Retina (tissue), 1 donor: ENCODE measurements at places on chromosomes 11 and 22.
A peak's percentile ranks its signal among the peaks of the same experiment; 100 is the strongest.

DNA sequence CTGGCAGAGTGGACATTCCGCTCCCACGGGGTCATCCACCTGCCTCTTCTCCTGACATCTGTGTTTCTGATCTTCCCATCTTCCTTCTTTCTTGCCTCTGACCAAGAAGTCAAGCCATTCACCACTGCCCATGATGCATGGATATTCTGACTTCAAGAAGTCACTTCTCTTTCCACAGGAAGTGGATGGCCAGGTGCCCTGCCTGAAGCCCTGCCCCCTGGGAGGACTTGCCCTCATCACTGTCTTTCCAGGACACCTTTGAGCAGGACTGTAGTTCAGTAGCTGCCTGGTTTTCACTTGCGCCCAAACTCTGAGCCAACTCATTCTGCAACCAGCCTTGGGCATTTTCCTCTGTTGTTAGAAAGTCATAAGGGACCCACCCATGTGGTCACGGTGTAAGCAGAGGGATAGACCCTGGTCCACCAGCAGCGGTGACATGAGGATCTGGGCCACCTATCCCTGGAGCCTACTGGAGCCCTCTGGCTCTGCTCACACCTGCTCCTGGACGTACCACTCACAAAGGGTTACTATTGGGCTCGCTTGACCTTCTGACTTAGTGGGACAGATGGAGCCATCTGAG, 6.9 kb downstream of the CYTH4 start:
- no peak for DNase-seq

- no peak for DNase-seq
Measured at GRCh38 chr22:44671742-44672141, 30.3 kb upstream of the PRR5 start.

DNA sequence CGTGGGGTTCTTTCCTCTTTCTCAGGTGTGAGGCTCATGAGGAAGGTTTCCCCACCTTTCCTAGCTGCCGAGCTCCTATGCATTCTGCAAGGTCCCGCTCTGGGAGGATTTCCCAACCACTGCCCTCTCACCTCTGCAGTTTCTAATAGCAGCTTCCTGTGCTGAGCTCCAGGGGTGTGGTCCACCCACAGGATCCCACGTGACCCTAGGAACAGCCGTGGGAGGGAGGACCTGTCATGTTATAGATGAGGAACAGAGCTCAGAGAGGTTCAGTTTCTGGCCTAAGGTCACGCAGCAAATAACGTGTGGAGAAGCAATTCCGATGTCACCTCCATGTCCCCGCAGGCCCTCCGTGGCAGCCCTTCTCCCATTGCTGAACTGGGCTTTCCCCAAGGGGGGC, 38.5 kb downstream of the FLRT1 start:
- DNase-seq: no peak

GRCh38 chr11:1784761-1785650, 21.3 kb upstream of the CTSD start:
- no peak for DNase-seq

GRCh38 chr22:30892731-30893221, 75.8 kb downstream of the MORC2 start:
- DNase-seq: no peak

DNA sequence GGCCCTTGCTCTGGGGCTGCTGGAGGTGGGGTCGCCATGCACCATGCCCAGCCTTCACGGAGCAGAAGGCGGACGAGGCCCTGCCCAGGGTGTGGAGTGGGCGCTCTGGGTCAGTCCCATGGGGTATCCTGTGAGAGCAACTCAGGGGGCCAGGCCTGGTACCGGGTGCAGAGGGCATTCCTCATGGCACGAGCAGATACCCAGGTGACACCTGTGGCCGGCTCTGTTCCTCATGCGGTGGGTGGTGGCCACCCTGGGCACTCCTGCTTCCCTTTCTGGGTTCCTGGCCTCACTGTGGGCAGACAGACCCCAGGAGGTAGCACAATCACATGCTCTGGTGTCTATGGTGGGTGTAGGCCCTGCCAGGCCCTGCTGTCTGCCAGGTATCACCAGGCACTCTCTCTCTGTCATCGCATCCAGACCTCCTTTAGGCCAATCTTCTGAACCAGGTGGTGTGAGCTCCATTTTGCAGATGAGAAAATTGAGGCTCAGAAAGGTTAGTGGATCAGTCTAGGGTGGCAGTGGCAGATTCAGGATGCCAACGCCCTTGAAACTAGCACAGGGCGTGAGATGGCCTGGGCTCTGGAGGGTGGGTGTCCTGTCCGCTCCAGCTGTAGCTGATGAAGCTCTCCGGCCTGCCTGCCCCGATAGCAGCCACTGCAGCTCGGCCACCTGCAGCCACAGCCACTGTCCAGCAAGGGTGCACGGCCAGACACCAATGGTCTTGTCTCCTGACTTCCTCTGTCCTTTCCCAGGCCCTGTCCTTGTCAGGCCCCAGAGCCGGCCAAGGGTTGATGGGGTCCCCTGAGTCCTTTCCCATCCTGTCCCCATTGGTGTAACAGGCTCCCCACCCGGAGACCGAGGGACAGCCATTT, 15.1 kb downstream of the DGKZ start:
- DNase-seq: no peak

DNA sequence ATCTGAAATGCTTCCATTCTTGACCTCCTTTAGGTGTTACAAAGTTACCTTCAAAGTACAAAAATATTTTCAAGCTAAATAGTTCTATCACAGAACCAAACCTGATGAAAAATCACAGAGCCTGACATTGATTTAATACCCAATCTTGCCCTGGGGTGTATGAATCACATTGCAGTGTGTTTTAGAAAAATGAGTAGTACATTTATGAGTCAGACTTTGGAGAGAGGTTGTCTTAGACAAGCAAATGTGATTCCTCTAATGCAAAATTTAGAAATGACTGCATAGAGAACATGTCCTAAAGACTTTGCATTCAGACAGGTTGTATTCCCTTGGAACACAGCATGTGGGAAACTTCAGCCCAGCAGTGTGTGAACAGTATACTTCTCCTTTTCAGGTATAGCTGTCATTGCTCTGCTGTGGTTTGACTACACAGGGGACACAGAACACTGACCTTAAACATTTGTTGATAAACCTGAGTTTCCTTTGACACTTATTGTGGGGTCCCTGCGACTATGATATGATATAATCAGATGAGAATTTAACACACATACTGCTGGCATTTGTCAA, 972.1 kb downstream of the JRKL start:
- no peak for DNase-seq

- peak; percentile 78 for DNase-seq
Measured at GRCh38 chr11:95337175-95337957, 106.4 kb upstream of the SESN3 start.

GRCh38 chr11:64762277-64762673, 2.5 kb upstream of the PYGM start:
- peak; percentile 26 for DNase-seq

DNA sequence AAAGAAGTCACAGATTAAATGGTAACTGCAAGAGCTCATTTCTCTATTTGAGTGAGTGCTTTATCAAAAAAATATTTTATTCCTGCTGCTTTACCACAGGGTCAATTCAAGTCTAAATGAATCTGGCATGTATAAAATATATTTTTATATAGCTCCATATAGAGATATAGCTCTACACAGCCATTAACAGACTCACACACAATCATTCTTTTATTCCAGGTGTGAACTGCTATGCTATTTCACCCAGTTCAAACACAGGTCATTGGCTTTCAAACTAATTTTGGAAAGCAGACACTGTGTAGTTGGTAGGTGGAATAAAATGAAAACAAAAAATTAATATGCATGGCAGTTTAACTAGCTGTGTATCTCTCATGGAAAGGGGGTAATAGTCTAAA, 63.1 kb downstream of the MAML2 start:
- no peak for DNase-seq

DNA sequence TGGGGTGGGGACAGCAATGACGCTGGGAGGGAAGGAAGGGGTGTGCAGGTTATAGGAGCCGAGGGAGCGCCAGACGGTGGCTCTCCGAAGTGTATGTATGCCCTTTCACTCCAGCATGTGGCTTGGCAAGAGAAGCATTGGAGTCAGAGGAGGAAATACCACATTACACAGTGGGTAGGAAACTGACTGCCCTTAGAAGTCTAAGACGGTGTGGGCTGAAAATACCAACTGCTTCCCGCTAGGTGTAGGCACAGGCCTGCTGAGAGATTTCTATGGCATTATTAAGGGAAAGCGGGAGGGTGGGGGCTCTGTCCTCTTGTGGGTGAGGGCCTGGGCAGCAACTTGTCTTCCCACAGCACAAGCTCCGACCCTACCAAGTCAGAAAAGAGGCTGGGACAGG, 44.7 kb downstream of the CACNG2 start:
- no peak for DNase-seq

- peak; percentile 66 for DNase-seq
Measured at GRCh38 chr11:8813658-8814057, 97.3 kb upstream of the AKIP1 start.

DNA sequence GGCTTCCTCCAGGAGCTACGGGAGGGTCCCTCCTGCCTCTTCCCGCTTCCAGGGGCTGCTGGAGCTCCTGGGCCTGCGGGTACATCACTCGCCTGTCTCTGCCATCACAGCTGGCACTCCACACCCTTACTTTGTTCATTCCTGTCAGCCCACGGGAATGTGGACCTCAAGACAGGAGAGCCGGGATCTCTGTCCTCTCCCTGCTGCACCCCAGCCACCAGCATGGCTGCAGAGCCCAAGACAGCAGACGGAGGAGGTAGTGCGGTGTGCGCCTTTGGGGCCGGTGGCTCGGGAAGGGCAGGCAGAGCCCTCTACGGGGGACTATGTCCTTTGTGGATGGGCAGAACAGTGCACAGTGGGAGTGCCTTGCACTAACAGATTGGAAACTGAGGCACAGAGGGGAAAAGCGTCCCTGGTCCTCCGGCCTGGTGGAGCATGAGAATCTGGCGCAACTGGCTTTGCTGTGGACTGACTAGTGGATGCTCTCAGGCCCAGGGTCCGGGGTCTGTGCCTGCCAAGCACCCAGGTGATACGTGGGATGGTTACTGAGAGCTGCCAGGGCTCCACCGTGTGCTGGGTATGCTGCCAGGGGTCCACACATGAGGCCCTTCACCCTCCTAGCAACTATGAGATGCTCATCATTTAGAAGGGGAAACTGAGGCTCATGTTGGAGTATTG, 47.3 kb downstream of the IGF2 start:
- no peak for DNase-seq

DNA sequence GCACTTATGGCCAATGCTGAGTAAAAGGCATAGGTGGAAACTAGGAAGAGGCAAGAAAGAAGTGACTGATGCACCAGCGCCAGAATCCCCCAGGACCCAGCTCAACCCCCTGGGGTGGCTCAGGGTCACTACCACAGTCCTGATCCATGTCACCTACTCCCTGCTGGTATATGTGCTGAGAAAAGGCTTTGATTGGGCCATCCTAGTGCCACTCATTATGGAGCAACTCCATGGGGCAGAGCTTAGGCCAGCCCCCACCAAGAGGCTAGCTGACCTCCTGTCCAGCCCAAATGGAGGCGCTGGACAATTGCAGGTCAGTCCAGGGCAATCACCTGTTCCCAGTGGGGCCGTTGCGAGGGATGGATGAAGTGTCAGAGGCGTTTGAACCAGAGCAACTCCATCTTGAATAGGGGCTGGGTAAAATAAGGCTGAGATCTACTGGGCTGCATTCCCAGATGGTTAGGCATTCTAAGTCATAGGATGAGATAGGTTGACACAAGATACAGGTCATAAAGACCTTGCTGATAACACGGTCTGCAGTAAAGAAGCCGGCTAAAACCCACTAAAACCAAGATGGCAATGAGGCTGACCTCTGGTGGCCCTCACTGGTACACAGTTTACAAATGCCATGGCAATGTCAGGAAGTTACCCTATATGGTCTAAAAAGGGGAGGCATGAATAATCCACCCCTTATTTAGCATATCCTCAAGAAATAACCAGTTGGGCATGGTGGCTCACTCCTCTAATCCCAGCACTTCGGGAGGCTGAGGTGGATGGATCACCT, 20.6 kb upstream of the DAGLA start:
- no peak for DNase-seq

DNA sequence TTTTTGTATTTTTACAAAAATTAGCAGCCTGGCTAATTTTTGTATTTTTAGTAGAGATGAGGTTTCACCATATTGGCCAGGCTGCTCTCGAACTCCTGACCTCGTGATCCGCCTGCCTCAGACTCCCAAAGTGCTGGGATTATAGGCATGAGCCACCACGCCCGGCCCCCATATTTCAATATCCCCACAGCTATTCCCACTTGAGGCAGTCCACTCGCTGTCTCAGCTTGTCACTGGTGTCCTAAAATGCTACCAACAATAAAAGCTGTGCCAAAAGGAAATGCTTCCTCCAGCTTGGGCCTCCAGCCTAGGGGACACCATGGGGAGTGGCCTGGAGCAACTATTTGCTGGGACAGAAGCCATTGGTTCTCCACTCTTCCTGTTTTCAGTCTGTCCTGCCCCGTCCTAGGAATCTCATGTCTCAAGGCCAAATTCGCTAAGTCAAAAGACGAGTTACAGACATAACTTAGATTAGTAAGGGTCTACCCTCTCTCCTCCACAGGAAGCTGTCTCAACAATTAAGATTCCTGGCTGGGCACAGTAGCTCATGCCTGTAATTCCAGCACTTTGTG, 7.3 kb upstream of the SPINDOC start:
- no peak for DNase-seq

DNA sequence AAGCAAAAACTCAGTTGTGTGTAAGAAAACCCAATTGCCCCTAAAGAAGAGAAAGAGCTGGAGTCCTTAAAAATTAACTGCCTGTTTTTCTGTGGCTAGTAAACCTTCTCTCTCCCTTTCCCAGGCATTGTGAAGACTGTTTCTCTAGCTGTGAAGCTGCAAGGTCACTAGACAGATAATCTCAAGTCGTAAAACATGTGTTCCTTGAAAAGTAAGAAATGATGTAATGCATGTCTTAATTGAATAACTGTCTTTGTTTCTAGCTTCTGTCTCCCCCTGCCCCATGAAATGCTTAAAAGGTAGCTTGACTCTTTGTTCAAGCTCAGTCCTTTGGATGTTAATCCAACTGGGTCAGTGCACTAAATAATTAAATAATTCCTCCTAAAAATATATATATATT, 29.5 kb upstream of the FAM181B start:
- no peak for DNase-seq

- DNase-seq: no peak
Measured at GRCh38 chr11:21572210-21572609, 620.7 kb upstream of the ANO5 start.

DNA sequence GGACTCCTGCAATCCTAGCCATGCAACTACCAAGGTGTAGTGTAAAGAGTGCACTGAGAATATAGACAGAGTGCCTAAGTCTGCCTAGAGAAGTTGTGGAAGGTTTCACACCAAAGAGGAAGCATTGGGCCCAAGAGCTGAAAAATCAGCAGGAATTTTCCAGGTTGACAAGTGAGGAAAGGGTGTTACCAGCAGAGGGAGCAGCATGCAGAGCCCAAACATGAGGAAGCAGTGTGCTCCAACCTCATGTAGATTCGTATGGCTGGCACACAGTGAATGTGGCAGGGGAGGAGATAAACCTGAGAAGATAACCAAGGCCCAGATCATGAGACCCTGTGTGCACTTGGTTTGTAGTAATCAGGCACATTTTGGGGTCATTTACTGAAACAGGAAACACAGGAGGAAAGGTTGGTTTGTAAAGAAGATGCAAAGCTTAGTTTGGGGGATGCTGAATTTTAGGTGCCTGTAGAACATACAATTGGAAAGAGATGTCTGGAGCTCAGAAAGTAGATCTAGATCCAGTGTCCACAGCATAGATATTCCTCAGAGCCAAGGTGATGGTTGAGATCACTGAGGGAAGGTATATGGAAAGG, 1.7 kb downstream of the HPX start:
- peak; percentile 34 for DNase-seq
